Mesothelial cell of epicardium (in vitro differentiated cells): ENCODE measurements at places on chromosomes 16 and 17.
A peak's percentile ranks its signal among the peaks of the same experiment; 100 is the strongest.

DNA sequence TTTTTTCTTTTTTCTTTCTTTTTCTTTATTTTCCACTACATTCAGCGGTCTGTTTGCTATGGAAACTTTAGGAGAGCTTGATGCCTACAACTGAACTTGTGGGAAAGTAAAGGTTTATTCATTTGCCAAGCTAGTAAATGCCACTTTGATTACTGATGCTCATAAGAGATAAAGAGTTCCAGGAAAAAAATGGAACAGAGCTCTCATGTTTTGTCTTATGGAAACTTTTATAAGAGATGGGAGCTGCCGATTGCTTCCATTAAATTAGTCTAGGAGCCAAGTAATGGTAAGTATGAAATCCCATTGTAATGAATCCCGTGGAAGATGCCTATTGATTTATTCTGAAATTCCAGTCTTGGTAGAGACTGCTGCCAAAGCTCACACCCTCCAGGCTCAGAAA is 7.1 kb downstream of the ANKFN1 start:
- DNase-seq = no peak

GRCh38 chr16:59397638-59398037 is 663.5 kb upstream of the GOT2 start:
- no peak for DNase-seq

DNA sequence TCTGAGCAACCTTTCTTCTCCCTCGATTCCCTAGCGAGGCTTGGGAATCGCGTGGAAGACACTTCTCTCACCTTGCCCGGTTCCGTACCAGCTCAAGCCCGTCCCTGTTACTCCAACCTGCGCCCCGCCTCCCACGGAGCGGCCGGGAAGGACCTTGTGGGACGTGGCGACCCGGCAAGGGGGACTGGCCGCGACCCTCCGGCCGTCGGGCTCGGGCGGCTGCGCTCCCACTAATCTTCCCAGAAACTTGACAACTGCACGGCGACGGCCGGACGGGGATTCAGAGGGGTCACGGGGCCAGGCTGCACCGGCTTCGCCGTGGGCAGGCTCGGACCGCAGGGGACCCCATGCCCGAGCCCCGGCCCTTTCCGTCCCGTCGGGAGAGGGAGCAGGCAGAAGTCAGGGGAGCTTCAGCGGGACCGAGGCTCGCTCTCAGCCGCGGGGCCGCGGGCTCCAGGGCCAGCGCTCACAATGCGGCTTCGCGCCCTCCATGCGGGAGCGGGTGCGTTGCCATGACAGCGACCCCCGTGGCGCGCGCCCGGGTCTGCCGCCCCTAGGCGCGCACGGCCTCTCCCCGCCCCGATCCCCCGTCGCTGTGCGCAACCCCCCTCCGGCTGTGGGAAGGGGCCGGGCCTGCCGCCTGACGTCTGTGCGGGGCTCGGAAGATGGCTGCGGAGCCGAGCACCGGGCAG is at the start of gene SGSM2:
SGSM2 (plus strand) TSS at position 650 of the 692 bp plus-strand sequence. CDS start 188 bp downstream, outside the sequence.
- peak; percentile 65 for DNase-seq

DNA sequence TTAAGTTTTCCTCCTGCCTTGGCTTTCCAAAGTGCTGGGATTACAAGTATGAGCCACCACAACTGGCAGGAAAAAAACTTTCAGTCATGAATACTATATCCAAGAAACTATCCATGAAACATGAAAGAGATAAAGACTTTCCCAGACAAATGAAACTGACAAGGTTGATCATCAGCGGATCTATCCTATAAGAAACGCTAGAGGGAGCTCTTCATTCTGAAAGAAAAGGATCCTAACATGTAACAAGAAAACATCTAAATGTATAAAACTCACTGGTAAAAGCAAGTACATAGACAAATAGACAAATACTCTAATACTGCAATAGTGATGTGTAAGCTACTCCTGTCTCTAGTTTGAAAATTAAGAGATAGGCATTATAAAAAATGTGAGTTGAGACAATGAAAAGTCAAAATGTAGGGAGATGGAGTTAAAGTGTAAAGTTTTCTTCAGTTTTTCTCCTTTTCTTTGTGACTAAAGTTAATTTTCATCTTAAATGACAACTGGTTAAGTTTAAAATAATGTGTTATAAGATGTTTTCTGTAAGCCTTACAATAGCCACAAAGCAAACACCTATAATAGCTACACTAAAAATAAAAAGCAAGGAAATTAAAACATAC is 79.6 kb upstream of the TEKT1 start:
- DNase-seq = no peak

DNA sequence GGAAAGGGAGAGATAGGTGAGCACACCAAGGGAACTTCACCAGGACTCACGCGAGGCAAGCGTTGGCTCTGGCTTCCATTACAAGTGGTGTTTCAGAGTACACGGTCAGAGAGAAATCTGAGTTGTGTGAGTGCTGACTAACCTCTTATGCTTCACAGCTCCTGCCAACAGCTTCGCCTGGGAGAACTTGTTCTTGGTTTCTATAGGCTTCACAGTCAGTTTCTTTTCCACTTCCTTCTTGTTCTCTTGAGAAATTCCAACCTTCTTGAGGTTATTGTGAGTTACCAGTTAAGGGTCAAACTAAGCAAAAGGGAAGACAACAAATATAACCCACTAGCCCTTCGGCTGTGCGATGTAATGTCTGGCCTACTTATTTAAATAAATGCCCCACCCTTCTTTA is 18.9 kb downstream of the PSME3IP1 start:
- DNase-seq = no peak
